ENCODE measurements at places on chromosomes 5 and 9.
A peak's percentile ranks its signal among the peaks of the same experiment; 100 is the strongest.

DNA sequence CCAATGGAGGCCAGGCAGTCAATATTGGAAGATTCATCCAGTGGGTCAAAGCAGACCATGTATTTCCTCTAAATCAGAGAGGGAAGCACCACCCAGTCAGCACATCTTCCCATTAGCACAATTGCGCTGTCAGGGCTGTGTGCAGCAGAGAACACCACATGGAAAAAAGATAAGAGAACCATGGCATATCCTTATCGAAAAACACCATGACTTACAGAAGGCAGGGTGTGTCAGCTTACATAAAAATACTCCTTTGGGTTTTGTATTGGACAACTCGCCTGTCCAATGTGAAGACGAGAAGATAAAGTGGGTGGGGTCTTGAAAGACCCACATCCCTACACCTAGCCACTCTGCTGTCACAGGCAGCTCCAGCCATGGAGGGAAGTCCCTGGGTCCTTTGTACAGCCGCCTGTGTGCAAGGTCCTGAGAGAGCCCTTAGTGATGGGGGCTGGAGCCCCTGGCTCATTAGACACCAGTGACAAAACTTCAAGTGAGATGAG, 71.9 kb upstream of the SPATA31E1 start:
- DNase-seq, result no peak

- no peak for DNase-seq
Measured at GRCh38 chr9:77667151-77667550, 19.0 kb upstream of the GNA14 start.

DNA sequence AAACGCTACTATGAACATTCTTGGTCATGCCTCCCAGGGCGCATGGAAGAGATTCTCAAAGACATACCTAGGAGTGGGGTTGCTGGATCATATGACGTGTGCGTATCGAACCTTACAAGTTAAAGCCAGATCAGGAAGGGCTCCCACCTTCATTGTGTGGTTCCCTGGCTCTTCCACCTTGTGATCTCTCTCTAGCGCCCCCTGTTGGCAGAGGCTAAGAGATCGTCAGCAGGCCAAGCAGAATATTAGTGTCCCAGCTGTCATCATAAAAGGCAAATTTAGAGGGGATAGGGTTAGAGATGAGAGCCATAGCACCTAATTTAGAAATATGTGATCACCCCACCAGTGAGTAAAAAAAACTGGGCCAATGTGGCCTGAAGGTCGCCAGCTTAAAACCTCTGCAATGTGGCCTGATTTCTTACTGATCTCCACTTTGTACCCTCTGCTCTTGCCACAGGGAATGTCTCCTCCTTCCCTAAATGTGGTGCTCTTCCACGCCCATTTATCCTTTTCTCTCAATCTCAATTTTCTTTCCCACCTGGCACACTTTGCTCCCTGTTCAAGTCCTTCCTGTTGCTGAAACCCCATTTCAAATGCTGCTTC, 91.7 kb upstream of the SHB start:
- DNase-seq, result peak; percentile 30

- no peak for DNase-seq
Measured at GRCh38 chr5:176891331-176891958, 7.7 kb downstream of the HK3 start.

All from activated T-helper 1 cell treated with anti-CD3 and anti-CD28 coated beads, Interleukin-12 subunit alpha, Interleukin-12 subunit beta, Interleukin-2, Interleukin-4 antibody, amounts not matched to agents 30 ng/mL and 10 ng/mL and 1 ng/mL, durations not matched to agents 14 hours and 24 hours and 36 hours (primary cell).